ENCODE measurements at places on chromosomes 5 and 9. TPM values are rescaled to one million over a fixed set of nuclear protein-coding genes. Genes with fewer than 3 reads are reported as not detected.

Gene DRD1
- not detected for total RNA-seq

Gene XRCC4
- 11.4 TPM for total RNA-seq

Gene SCGB3A2
- total RNA-seq: not detected

Gene DIPK1B
- total RNA-seq: 0.10 TPM

GRCh38 chr5:60066502-60066901 lies 173.0 kb upstream of the PDE4D start:
- no peak overlapping the region for H3K27ac ChIP-seq
- no peaks in the 10 kb centered on the region for H3K36me3 ChIP-seq
- no peaks in the 10 kb centered on the region for H3K27me3 ChIP-seq
- no peaks in the 10 kb centered on the region for H3K4me1 ChIP-seq
- H3K4me3 ChIP-seq: no peak overlapping the region
- no peak for DNase-seq

DNA sequence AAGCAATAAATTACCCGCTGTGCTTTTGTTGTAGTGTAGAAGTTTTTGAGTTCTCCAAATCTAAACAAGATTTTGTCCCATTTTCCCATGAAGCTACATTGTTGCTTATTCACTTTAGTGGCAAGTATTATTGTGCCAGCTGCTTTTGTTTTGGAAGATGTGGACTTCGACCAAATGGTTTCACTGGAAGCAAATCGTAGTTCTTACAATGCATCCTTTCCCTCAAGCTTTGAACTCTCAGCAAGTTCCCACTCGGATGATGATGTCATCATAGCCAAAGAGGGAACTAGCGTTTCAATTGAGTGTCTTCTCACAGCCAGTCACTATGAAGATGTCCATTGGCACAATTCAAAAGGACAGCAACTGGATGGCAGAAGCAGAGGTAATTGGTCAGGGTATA lies 10.9 kb downstream of the MFAP3 start:
- H3K4me3 ChIP-seq: no peak overlapping the region
- DNase-seq: no peak
- peaks cover 60% of the 10 kb centered on the region for H3K36me3 ChIP-seq
- peaks cover 44% of the 10 kb centered on the region for H3K4me1 ChIP-seq

GRCh38 chr5:914612-915011 lies 21.9 kb downstream of the TRIP13 start:
- no peak overlapping the region for H3K27ac ChIP-seq
- H3K4me1 ChIP-seq: no peaks in the 10 kb centered on the region
- no peak overlapping the region for H3K4me3 ChIP-seq
- no peaks in the 10 kb centered on the region for H3K27me3 ChIP-seq
